ENCODE measurements at places on chromosomes 7 and 10.

- no peak for DNase-seq
Observed at GRCh38 chr7:37491919-37492694, 43.4 kb upstream of the ELMO1 start.

DNA sequence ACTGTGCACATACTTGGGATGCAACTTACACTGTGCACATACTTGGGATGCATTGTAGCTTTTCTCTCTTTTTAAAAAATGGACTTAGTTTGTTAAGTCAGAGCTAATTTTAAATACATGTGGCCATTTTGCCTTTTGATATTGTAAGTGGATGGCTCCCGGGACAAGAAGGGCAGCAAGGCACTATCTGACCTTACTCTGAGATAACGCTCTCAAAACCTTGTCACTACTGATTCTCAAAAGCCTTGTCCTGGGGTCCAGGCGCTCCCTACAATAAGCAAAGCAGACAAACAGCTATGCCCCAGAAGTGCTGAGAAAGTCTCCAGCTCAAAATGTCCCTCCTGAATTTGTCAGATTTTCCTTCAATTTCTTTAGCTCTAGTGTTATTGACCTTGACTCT, 66.9 kb upstream of the CACNB2 start:
- DNase-seq = no peak

GRCh38 chr7:130387306-130387627, 7.0 kb downstream of the CPA1 start:
- no peak for DNase-seq

GRCh38 chr10:3769556-3769955, 15.5 kb downstream of the KLF6 start:
- no peak for DNase-seq

DNA sequence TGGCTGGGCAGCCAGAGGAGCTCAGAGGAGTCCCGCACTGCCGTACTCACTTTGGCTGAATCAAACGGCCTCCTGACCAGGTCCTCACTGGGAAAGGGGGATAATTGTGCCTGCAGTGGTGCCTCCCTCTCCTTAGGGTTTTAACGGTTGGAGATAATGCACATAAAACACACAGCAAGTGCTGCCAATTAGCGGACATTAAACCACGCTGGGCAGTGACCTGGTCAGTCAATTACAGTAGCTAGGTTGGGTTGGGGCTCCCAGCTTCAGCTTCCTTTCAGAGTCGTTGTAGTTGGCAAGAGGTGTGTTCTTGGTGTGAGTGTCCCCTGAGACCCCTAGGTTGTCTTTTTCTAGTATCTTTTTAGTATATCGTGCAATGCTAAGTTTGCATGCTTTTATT, 146.6 kb downstream of the C10orf105 start:
- DNase-seq = no peak

- DNase-seq = peak; percentile 2
Observed at GRCh38 chr10:129771576-129771975, 192.5 kb downstream of the EBF3 start.

GRCh38 chr10:7525314-7526016, 114.6 kb upstream of the SFMBT2 start:
- DNase-seq = peak; percentile 49

DNA sequence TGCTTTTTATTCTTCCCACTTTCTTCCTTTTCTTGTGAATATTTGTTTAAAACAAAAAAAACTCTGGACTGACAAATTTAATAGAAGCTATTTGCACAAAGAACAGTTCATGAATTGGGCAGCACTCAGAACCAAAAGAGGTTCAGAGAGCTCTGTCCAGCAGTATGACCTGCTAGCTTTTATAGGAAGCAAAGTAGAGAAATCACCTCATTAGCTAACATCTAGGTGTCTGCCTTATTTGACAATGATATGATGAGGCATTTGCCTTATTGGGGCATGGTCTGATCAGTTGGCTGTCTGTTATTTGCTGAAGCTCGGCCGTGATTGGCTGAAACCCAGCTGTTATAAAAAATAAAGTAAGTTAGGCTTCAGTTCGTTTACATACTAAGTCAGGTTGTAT, 819 bp upstream of the TRIM4 start:
- DNase-seq = peak; percentile 44

DNA sequence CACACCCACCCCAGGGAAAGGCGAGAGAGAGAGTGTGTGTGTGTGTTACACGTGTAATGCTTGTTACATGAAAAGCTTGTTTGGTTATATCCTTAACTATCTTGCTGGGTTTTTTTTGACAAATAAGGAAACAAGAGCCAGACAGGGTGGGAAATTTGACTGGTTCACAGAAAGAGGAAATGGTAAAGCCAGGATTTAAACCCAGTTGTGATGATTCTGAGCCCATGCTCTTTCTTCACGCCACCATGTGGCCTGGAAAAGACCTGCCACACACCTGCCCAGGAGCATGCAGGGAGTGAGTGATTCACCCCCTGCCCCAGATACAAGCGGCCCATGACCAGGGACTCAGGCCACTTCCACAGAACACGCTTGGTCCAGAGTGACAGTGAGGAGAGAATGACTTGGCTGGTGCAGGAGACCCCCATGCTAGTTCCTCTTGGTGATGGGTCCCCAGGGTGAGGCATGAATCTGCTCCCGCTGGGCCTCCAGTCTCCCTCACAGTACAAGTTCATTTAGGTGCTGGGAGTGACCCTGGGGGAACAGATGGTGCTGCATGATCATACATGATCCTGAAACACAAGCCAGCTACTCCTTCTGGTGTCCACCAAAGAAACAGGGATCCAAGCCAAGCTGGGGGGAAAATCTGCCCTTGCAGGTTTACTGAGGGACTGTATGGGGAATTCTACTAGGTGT, 21.0 kb upstream of the EIF5AL1 start:
- no peak for DNase-seq

- DNase-seq = no peak
Observed at GRCh38 chr10:2839081-2839725, 228.1 kb upstream of the PFKP start.

GRCh38 chr10:84059526-84059925, 79.8 kb upstream of the GHITM start:
- DNase-seq = no peak

DNA sequence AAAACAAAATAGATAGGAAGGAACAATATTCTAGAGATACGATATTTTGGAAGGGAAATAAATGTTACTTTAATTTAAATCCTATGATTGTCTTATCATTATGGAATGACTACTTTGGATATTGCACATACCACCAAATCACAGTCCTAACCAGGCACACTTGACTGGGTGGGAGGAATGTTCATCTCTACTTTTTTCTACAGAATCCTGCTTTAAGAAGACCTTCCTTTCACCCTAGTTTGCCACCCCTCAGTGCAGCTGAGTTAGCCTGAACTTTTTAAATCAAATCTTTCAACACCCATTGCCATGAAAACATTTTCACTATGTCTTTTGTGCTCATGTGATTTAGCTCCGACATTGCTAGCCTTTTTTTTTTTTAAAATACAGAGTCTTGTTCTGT, 38.1 kb downstream of the RELN start:
- no peak for DNase-seq

- no peak for DNase-seq
Observed at GRCh38 chr7:46210467-46210866, 289.4 kb upstream of the IGFBP3 start.

DNA sequence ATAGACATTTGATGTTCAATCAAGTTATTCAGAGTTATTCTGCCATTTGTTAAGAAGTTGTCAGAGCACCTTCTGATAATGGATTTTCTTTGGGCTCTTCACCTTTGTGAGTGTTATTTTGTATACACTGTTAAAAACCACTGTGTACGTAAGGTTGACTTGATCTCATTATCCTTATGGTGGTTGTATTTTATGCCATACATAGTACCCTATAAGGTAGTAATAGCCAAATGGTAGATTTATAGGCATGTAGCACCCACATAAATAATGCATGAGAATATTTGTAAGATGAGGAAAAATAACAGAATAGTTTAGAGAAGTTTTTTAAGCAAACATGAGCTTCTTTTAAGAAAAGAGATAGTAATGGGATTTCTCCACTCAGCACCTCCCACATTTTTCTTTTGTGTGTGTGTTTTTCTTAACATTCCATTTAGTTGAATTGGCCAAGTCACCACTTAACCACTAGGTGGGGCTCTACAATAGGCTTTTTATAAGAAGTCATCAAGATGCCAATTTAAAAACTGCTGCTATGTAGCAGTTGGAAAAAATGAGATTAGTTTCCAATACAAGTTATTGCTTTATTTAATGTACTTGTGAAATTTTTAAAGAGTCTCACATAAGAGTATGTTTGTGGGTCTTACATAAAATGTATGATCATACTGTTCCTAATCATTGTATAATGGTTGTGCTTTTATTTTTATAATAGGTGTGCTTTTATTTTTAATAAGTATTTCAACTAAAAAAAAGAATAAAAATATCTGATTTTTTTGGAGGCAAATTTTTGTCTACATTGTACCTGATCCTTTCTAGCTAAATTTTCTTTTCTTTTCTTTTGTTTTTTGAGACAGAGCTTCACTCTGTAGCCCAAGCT, 41.1 kb upstream of the STMP1 start:
- DNase-seq = no peak

DNA sequence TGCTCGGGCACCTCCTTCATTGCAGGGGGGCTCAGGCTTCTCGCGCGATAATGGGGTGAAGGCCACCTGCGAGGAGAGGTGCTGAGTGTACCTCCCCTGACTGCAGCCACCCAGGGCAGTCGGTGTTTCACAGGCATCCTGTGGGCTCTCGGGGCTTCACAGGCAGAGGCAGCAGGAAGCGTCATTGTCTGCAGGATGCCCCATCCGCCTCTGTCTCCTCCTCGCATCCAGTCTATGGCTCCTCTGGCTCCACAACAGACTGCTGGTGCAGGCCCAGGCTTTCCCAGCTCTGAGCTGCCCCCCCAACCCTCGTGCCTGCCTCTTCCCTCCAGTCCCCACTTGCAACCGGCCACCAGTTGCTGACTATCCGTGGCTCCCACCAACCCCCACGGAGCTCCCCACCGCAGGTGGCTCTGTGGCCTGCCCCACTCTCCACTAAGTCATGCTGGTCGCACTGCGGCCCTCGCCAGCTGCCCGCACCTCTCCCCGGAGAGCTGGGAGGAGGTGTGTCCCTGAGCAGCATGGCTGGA, 36.5 kb downstream of the CAMK2B start:
- no peak for DNase-seq

DNA sequence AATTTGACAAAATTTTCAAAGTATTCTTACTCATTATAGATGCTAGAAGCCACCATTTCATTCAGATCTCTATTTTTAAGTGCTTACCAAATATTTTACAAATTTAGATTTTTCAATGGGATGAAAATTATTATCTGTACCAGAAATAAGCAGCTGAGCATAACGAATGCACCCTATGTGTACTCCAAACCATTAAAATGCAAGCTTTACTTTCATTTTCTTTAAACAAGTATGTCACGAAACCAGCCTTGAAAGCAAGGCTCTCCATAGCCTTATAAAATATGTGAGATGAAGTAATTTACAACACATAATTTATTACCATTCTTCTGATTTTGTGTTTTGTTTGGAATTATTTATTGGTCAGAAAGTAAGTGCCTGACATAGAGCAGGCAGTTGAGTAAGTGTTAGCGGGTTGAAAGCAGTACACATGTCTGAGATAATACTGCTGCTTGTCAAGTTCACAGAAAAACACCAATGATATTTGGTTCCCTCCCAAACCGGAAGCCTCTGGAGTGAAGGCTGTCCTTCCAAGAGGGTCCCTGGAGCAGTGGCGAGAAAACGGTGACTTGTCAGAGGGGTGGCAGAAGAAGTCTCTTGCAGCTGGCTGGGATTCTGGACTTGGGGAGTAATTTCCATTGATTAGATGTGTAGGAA, 322.7 kb upstream of the PFKP start:
- DNase-seq = no peak

- no peak for DNase-seq
Observed at GRCh38 chr7:101681170-101682007, 52.3 kb upstream of the MYL10 start.

DNA sequence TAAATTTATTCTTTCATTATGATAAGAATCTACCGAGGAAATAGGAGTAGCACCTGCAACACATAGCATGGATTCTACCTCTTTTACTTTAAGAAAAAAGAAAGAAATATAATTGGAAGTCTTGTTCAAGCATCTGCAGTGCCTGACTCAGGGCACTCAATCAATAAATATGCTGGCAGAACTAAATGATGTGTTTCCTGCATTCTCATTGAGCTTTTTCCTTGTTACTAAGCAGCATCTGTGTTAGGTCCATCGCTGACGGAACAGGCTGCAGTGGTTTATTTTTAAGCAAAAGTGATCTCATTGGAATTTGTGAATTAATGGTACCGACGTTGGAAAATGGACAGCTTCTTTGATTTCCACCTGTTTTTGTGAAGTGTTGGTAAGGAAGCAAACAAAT, 417.5 kb downstream of the DPP6 start:
- DNase-seq = no peak

GRCh38 chr10:87767253-87767652, 50.8 kb downstream of the ATAD1 start:
- DNase-seq = no peak

DNA sequence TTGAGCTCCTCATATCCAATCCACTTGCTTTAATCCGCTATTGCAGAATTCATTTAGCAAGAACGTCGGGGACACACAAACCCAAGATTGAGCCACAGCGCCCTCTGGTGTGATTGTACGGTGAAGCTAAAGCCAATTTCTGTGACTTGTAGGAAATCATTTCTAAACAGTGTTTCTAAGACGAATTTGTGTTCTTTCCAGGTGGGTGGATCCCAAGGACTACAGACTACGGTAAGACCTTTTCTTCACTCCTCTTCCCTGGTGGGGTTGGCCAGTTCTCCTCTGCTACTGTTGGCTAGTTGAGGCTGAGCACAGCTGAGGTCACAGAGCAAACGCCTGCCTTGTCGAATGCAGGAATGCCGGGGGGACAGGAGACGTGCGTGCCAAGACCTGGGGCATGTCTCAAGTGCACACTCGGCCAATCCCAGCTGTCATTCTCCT, 5.2 kb downstream of the DMBT1 start:
- DNase-seq = peak; percentile 66

- DNase-seq = no peak
Observed at GRCh38 chr7:74690474-74690873, 33.0 kb downstream of the GTF2I start.

- DNase-seq = no peak
Observed at GRCh38 chr10:97760461-97761257, 11.1 kb downstream of the SFRP5 start.

DNA sequence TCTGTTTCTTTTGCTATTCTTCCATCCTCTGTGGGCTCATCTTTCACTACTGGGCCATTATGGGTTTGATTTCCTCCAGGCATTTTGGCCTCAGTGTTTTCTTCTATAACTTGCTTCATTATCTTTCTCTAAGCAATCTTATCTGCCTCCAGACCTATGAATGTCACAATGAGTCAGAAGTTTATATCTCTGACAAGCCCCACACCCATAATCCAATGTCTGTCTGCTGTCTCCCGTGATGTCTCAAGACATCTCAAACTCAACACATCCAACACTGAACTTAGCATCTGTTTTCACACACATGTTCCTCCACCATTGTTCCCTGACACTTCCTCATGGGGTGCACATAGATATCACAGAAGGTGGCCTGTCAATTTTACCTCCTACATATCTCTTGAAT, 46.7 kb upstream of the RHOBTB1 start:
- DNase-seq = no peak

- no peak for DNase-seq
Observed at GRCh38 chr7:37452346-37452745, 3.7 kb upstream of the ELMO1 start.

GRCh38 chr7:12738665-12739064, 51.2 kb downstream of the ARL4A start:
- no peak for DNase-seq
